Activated CD4-positive, alpha-beta T cell treated with anti-CD3 and anti-CD28 coated beads, Interleukin-2, amount 10 ng/mL, durations not matched to agents 7 days and 5 days (primary cell): ENCODE measurements at places on chromosomes 7 and 10. TPM values are rescaled to one million over a fixed set of nuclear protein-coding genes. Genes with fewer than 3 reads are reported as not detected.
A peak's percentile ranks its signal among the peaks of the same experiment; 100 is the strongest.

DNA sequence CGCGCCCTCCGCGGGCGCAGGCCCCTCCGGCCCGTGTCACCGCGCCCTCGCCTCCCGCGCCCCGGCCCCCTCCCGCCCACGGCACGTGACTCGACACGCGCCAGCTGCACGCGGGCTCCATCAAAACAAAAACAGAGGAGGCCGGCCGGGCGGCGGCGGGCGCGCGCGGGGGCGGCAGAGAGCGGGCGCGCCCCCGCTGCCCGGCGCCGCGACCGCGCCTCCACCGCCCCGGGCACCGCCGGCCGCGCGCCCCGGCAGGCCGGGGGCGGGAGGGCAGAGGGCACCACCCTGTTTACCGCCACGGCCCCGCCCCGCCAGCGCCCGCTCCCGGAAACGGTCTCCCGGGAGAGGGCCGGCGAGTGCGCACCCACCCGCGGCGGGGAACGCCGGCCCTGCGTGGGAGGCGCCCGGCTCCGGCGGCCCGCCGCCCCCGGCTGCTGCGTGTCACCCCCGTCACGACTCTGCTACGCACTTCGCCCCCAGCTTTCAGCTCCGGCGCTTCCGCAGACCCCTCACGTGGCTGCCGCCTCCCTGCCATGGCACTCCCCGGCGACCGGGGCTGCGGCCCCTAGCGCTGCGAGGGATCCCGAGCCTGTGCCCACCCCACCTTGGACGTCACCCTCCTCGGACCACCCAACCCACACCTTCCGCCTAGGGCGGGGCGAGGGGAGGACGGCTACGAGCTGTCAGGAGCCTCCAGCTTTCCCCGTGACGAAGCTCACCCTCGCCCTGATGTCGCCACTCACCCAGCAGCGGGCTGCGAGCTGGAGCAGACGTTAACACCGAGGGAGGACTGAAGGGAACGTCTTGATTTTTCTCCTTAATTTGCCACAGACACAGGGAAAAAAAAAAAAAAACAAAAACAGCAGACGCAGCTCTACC lies 221.6 kb upstream of the MKLN1 start:
- peak; percentile 78 for DNase-seq

SVOPL gene
- total RNA-seq, result 1.3 TPM

GRCh38 chr10:114326795-114327194 lies 77.5 kb downstream of the AFAP1L2 start:
- no peak for DNase-seq

- DNase-seq, result no peak
Measured at GRCh38 chr10:101087965-101088364, 26.2 kb downstream of the KAZALD1 start.

GRCh38 chr10:15295537-15296325 lies 75.4 kb downstream of the FAM171A1 start:
- no peak for DNase-seq

DNA sequence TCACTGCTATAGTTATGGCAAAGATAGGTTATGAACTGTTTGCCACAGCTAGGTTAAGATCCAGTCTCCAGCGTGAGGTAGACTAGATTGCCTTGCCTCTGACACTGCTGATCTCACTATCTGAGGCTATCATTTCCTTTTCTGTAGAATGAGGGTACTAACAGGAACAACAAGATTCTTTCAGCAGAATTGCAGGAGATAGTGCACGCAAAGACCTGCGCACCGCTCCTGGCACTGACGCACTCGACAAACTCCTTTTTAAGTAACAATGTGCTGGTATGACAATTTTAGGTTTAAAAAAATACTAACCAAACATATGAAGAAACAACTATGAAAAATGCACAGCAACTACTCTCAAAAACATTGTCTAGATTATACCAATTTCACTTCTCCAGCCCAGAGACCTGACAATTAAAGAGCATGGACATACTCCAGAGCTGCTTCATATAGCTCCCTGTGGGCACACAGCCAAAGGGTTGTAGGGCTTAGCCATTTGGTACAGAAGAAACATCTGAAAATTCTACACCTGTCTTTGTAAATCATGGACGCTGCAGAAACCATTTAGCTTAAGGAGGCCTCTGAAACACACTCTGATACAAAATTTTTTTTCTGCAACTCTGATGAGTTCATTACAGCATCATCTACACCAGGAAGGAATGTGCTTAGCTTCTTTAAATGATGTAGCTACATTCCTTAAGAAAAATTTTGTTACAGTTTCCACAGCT lies 7.8 kb downstream of the ADAM12 start:
- DNase-seq, result no peak

DNA sequence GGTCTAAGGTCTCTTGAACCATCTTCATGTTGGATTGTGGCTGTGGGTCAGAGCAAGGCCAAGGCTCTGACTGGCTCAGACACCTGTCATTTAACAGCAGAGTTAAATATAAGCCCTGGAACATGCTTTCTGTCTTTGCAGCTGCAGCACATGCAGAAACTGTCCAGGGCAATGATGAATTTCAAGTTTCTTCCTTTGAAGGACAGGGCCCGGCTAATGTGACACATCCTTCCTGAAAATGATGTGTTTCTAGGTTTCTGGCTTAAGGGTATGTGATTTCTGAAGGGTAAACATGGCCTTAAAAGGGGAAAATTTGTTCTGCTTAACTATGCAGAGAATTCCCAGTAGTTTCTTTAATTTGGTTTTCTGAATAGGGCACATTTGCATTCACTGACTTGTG lies 34.0 kb upstream of the SLC35B4 start:
- no peak for DNase-seq

STEAP4 gene
- total RNA-seq, result not detected
